SJSA1 (cell line): ENCODE measurements at places on chromosomes 4 and X.
A peak's percentile ranks its signal among the peaks of the same experiment; 100 is the strongest.

- peaks cover 31% of the 10 kb centered on the region for H3K4me1 ChIP-seq
- peaks cover 7% of the 10 kb centered on the region; the same call in 1 of the 2 replicates for H3K36me3 ChIP-seq
Observed at GRCh38 chr4:7902101-7902553, 37.5 kb downstream of the AFAP1 start.

- DNase-seq, result no peak
- H3K36me3 ChIP-seq, result no peaks in the 10 kb centered on the region
- no peak overlapping the region for H3K27ac ChIP-seq
Observed at GRCh38 chr4:105025263-105026017, 121.2 kb upstream of the TET2 start.

DNA sequence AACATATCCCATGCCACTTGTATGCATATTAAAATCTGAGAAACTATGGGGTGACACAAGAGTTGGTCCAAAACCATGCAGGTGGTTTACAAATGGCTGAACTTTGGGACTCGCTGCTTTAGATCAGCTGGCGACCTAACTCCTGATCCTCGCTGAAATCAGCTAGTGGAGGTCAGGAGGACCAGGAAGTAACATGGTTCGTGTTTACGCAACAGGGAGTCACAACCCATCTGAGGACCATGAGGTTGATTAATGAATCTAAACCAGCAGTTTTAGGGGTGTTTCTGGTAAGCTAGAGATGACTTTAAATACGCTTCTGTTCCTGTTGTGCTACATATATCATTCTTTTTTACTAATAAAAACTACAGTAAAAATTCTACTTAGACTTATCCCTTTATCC is 12.9 kb downstream of the TSPAN5 start:
- H3K4me3 ChIP-seq, result no peak overlapping the region
- H3K27me3 ChIP-seq, result no peaks in the 10 kb centered on the region
- H3K4me1 ChIP-seq, result peaks cover 7% of the 10 kb centered on the region
- no peak for DNase-seq
- H3K27ac ChIP-seq, result no peak overlapping the region
- no peaks in the 10 kb centered on the region for H3K36me3 ChIP-seq

GRCh38 chrX:129726307-129727111 is 12.3 kb upstream of the XPNPEP2 start:
- peaks cover 3% of the 10 kb centered on the region; the same call in 1 of the 2 replicates for H3K4me1 ChIP-seq
- DNase-seq, result peak; percentile 58
- H3K4me3 ChIP-seq, result no peak overlapping the region
- no peaks in the 10 kb centered on the region for H3K36me3 ChIP-seq
- H3K27ac ChIP-seq, result no peak overlapping the region

DNA sequence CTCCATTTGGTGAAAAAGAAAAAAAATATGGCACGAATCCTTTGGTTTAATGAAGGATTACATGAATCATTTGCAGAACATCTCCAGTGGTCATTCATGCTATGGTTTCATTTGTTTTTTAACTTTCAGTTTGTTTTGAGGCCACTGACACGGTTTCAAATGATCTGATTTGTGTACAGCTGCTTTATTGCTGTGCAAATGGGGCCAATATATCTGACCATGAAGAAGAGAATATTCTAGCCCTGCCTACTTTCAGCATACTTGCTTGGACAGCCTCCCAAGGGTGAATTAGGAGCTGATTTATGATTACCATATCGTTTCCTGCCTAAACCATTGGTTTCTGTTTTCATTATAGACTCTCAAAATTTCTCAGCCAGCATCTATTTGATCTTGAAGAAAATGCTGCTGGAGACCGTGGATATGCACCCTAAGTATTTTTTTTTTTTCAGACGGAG is 30.7 kb downstream of the SPARCL1 start:
- H3K4me1 ChIP-seq, result no peaks in the 10 kb centered on the region
- DNase-seq, result no peak
- H3K36me3 ChIP-seq, result no peaks in the 10 kb centered on the region
- H3K4me3 ChIP-seq, result no peak overlapping the region
- no peaks in the 10 kb centered on the region for H3K27me3 ChIP-seq
- H3K27ac ChIP-seq, result no peak overlapping the region

DNA sequence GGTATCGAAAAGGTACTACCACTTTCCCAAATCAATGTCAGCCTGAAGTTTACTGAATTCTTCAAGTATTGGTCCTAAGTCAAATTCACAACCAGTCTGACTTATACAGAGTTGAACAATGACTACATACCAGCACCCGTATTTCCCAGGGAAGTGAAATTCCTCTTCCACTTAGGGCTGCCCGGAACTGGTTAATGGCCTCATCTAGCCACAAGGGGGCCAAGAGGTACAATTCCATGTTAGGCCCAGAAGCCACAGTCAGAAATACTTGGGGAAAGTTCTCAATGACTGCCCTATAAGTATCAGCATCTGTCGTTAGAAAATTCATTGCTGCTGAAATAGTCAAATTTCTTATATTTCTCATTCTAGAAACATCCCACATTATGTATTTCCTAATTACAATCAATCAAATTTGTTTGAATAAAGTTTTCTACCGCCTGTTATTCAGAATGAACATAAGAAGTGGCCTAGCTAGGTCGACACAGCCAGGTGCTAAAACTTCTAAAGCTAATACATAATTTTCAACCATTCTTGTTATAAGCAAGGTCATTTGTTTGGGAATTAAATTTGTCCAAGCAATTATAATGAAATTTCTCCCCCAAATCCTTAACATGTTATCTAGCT is 5.6 kb upstream of the PCDH7 start:
- H3K27ac ChIP-seq, result no peak overlapping the region
- DNase-seq, result peak; percentile 2
- H3K4me3 ChIP-seq, result no peak overlapping the region
- no peaks in the 10 kb centered on the region for H3K4me1 ChIP-seq

- no peak overlapping the region for H3K27ac ChIP-seq
- DNase-seq, result peak; percentile 20
- no peak overlapping the region for H3K4me3 ChIP-seq
- no peaks in the 10 kb centered on the region for H3K27me3 ChIP-seq
- H3K4me1 ChIP-seq, result peaks cover 25% of the 10 kb centered on the region
Observed at GRCh38 chrX:53284684-53285447, 3.5 kb upstream of the IQSEC2 start.

DNA sequence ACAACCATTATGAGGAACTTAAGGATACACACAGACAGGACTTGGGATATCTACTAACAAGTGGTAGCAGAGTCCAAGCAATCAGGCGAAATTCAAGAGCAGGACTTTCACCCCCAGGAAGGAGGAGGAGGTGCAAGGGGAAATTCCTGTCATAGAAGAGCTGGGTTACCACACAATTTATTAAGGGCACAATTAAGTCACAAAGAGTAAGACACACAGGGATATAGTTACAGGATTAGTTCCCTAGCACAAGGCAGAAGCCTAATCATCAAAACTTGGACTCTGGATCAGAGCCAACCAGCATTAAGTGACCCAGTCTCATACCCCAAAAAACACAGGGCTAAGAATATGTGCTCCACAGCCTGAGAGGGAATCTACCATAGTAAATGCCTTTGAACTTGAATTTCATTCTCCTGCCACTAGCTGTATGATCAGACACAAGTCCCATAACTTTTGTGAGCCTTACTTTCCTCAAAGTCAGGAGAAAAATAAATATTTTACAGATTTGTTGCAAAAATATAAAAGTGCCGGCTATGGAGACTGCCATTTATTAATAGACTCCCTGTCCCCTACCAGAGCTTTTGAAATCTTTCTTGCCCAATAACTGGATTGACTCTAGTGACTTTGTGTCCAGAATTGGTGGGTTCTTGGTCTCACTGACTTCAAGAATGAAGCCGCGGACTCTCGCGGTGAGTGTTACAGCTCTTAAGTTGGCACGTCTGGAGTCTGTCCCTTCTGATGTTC is 87.0 kb downstream of the SYNPO2 start:
- H3K27ac ChIP-seq, result no peak overlapping the region
- no peaks in the 10 kb centered on the region for H3K36me3 ChIP-seq
- peaks cover 4% of the 10 kb centered on the region for H3K4me1 ChIP-seq
- DNase-seq, result no peak
